NCI-H1436 (cell line): ENCODE measurements at places on chromosomes 1 and 21.

- no peak for DNase-seq
These were observed 27.0 kb upstream of the DYRK1A start for GRCh38 chr21:37339552-37339939.

GRCh38 chr1:85289848-85290335, 13.5 kb upstream of the BCL10 start:
- DNase-seq: no peak

- no peak for DNase-seq
These were observed 61.2 kb upstream of the ETV3 start for GRCh38 chr1:157199421-157199755.

- no peak for DNase-seq
These were observed 36.5 kb upstream of the CD5L start for GRCh38 chr1:157878059-157878458.

DNA sequence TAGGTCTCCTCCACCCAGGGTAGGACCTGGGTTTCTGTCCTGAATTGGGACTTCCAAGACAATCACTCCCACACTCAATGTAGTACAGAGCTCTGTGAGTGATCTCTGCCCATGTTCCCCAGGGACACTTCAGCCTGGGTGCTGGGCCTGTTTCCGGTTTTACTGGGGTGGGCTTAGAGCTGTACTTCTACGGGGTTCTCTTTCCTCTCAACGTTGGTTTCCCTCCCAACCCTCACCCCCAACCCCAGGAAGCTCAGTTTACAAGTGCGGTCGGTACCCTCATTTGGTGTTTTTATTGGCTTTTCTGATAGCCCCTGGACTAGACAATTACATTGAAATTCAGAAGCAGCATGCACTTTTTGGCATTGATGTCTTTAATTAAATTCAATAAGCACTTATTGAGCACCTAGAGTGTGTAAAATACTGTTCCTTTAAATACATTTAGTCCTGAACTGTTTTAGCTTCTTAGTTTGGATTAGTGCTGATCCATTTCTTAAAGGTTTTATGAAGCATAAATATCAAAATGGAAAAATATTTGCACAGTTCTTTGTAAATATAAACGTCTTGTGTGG, 542 bp upstream of the XPR1 start:
- DNase-seq: peak; percentile 17

- no peak for DNase-seq
These were observed 132.5 kb downstream of the PLXNA2 start for GRCh38 chr1:208111646-208112190.

DNA sequence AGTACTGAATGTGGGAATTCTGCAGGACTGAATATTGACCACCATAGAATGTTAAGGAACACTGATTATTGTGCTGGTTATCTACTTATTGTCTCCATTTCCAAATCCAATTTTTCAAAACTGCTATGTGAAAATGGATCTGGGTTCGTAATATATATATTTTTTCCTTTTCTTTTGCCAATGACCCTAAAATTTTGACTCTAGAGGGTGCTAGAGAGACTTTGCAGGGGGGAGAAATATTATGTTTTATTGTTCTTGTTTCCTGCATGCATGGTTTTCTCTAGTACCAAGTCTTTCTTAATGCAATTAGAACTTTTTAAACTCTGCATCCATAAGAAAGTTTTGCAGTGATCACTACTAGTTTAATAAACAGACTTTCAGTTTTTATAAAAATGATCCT, 1256.9 kb downstream of the BRINP3 start:
- DNase-seq: no peak

DNA sequence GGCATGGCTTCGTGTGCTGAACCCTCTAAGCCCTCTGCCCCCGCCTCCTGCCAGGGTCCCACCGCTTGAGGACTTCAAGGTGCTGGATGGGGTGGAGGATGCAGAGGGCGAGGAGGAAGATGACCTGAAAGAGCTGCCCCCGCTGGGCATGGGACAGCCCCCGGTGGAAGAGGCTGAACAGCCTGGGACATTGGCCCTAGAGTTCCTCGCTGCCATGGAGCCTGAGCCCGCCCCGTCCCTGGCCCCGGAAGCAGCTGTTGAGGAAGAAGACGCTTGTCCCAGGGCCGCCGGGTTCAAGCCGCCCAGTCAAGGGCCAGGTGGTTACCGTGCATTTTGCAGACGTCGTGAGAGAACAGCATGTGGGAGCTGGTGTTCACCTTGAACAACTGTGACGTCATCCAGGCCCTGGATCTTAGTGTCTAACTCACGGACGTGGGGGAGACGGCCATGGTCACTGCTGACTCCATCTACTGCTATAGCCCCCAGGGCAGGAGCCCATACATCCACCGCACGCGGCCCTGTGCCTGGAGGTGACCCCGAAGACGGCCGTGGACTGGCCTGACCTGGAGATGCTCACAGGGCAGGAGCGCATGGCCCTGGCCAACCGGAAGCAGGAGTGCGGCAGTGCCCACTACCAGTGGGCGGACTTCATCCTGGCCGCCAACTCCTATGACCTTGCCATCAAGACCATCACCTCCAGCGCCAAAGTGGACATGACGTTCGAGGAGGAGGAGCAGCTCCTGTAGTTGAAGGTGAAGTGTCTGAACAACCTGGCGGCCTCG, 90.1 kb downstream of the PPP1R12B start:
- DNase-seq: no peak

DNA sequence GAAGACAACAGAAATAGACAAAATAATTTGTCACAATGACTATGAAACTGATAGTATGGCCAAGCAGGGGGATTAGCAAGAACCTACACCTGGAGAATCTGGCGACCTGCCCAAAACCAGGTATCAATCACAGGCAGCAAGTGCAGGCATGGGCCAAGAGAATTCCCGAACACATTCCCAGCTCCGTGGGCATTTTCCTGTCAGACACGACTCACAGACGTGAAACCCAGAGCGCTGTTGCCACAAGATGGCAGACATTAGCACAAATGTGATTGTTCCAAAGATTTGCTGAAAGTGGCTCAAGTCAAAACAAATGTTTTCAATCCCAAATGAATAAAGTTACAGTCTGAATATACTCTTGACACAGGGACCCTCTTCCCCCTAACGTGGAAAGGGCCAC, 36.8 kb downstream of the HLCS start:
- no peak for DNase-seq

DNA sequence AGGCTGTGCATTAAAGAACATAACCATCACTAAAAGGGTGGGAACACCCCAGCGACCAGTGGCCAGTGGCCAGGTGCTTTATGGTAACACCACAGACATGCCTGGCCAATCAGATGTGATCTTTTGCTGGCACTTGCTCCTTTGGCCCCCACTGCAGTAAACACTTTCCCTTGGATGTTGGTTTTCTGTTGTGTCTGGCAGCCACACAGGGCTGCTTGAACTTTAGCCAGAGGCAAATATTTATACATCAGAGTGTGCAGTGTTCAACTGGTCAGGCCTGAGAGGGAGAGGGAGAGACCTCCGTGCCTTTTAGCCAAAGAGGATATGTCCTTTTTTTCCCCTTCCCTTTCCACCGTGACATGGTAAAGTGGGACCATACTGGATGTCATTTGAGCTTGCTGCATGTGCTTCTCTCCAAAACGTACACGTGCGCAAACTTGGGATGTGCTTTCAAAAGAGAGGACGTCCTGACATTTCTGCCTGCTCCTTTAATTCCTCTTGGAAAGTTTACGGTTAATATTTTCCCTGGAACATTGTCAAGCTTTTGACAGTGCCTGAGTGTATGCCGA, 101.2 kb downstream of the NFIA start:
- DNase-seq: no peak

- DNase-seq: peak; percentile 68
These were observed at the start of gene FHAD1 for GRCh38 chr1:15246960-15247614. FHAD1 (plus strand) TSS chr1:15247223; CDS start chr1:15251785, 4,562 bp downstream.

DNA sequence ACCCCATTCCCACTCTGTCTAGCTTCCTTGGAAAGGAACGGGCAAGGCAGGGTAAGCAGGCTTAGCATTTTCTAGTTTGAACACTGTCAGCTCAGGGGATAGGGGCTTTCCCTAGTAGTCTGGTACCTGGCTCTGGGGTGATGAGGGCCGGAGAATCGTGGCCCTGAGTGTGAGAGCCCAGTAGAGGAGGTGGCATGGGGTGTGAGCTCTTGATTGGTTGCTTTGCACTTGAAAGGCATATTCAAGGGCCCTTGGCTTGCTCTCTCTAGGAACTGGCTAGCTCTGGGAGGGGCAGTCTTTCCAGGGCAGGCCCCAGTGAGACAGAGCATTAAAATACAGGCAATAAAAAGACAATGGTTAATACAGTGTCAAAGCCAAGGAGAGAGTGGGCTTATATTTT, 10.8 kb upstream of the EXTL1 start:
- no peak for DNase-seq

GRCh38 chr1:6294890-6295556, 34.1 kb upstream of the GPR153 start:
- DNase-seq: no peak

DNA sequence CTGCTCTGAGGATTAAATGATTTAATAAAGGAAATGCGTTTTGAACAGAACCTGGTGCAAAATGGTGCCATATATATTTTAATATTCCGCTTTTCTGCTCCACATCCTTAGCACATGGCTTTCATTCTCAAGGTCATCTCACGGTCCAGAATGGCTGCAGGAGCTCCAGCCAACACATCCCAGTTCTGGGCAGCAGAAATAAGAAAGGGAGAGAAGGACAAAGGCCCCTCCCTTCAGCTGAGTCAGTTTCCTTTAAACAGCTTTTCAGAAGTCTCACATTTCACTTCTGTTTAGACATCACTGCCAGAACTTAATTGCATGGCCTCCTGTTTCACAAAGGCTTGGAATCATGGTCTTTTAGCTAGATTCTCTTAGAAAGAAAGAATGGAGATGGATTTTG, 75.2 kb upstream of the LRRN2 start:
- no peak for DNase-seq

DNA sequence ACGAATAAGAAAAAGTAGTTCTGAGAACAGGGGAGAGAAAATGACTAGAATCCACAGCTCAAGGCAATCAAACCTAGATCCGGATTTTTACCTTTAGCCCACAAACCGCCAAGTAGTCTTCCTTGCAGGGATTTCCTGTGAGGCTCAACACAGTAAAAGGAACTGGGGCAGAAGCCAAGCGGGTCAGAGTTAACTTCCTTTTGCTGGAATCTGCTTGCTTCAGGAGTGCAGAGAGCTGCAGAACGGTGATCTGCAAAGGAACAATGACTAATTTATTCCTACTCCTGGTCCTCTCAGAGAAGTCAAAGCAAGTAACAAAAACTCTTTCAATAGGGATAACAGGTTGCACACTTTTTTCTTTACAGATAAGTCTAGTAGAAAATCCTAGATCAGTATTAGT, 53.4 kb downstream of the UBR4 start:
- no peak for DNase-seq

- DNase-seq: no peak
These were observed 10.1 kb downstream of the ATG4C start for GRCh38 chr1:62794053-62794452.

DNA sequence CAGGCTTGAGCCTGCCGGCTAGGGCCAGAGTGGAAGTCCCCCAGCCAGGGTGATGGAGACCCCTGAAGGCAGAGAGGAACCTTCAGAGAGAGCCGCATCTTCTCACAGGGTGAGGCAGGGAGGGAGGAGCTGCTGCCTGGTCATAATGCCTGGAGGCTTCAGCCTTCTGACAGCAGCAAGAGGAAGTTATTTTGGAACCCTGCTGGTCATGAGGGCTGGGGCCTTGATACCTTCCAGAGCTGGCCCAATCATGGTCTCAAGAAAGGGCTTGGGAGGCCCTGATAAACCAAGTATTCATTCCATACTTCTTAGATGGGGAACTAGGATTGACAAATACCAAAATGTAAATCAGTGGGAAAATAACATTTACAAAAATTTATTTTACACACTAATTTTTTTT, 26.6 kb upstream of the MPZL1 start:
- DNase-seq: no peak

GRCh38 chr1:52593495-52593894, 8.7 kb upstream of the GPX7 start:
- DNase-seq: no peak

- DNase-seq: peak; percentile 73
These were observed 11.4 kb downstream of the FAM229A start for GRCh38 chr1:32350785-32351398.

- DNase-seq: no peak
These were observed 262.1 kb downstream of the AKT3 start for GRCh38 chr1:243587823-243588560.

DNA sequence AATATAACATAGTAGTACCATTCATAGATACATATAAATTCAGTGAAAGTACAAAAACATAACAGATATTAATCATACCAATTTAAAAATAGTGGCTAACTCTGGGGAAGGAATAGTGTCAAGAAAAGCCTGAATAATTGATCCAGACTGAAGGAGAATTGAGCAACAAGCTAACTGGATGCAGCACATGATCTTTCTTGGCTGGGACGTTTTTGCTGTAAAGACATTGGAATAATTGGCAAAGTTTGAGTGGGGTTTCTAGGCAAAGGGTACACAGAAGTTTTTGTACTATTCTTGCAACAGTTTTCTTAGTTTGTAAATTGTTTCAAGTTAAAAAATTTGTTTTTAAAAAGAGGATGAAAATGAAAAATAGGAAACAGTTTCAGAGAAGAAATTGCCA, 2.6 kb upstream of the SH3GLB1 start:
- DNase-seq: no peak

- DNase-seq: no peak
These were observed 9.1 kb downstream of the CDKN2C start for GRCh38 chr1:50978852-50979781.

GRCh38 chr1:163813251-163813650, 491.5 kb downstream of the NUF2 start:
- DNase-seq: no peak

- DNase-seq: no peak
These were observed 716.9 kb downstream of the ADGRL2 start for GRCh38 chr1:82517586-82517985.

DNA sequence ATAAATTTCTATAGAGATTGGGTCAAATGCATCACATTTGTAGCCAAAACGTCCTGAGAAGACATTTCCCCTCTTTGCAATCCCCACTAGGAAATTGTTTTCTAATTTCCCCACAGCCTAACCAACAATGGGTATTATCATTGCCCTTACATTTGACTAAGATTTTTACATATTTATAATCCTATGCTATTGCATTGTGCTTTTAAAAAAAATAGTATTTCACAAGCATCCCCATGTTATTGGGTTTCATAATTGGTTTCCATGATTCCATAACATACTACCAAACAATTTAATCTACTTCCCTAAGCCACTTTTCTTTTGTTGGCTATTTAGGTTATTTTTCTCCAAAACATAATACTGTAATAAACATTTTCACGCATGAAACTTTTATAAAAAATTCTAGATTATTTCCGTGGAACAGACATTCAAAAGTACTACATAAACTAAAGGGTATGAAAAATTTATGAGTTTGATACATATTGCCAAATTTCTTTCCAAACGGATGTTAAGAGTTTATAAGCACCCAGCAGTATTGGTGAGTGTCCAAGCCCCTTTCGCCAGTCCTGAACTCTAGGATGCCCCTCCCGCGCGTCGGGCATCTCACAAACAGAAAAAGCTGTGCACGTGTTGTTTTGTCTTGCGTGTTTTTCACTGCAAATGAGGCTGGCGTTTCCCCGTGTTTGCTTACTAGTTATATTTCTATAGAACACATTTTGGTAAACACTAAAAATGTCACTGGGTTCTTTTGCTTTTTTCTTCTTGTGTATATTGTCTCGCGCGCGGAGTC, 2.0 kb upstream of the LHX4 start:
- no peak for DNase-seq

- no peak for DNase-seq
These were observed 44.7 kb downstream of the YARS1 start for GRCh38 chr1:32772281-32773017.
